ENCODE measurements at places on chromosomes 13 and 19.

GRCh38 chr13:44300895-44301638 is 72.6 kb upstream of the SERP2 start:
- DNase-seq: no peak

- DNase-seq: no peak
Measured at GRCh38 chr13:93183302-93183701, 43.3 kb upstream of the GPC6 start.

DNA sequence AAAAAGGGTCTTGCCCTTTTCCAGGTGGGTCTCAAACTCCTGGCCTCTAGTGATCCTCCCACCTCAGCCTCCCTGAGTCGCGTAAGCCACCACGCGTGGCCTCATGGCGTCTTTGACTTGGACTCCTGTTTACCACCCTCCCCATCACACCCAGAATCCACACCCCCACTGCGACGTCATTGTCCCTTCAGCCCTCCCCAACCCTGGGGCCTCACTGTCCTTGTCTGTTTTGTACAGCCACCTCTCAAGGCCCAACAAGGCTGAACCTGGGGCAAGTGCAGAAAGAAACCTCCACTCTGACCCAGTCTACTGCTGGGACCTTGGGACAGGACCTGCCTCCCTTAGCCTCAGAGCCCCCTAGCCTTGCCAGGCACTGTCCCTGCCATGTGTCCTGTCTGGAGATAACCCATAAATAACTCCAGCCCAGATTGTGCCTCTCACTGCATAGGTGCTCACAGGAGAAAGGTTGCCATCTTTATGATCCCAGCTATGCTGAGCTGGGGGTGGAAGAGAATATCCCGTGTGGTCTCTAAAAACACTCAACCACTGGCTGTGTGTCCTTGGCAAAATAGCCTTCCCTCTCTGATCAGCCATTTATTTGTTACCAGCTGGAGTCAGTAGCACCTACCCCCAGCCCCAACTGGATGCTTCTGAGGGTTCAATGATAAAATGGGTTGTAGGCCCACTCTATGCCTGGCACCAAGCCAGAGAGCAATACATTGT is 1.8 kb upstream of the IFI30 start:
- no peak for DNase-seq

DNA sequence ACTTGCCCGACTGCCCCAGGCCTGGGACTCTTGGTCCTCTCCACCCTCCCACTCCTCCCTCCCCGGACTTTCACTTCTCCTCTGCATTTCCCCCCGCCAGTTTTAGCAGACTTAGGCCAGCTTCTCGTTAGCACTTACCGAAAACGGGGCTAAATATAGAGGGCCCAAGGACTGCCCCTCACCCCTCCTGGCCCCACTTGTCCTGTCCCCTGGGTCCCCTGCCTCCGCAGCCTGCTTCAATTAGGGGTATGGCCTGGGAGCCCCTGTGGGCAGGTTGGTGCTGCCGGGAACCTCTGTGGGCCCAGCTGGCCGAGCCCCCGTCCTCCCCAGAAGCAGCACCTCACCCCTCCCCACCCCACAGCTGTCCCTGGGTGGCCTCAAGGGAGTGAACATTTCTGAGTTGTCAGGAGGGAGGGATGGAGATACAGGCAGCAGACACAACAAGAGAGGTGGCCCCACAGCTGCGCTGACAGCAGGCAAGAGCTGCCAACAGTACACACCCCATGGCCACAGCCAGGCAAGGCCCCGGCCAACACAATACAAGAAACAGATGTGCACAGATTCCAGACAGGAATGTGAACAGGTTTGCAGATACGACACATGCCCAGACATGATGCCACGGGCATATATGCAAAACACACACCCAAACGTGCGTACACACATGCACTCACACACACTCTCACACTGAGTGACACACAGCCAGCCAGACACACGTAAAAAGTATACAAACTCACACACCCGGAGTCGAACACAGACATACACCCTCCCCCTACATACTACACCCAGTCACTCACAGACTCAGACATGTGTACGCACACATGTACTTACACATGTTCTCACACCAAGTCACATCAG is 2.6 kb downstream of the POU2F2 start:
- DNase-seq: no peak

DNA sequence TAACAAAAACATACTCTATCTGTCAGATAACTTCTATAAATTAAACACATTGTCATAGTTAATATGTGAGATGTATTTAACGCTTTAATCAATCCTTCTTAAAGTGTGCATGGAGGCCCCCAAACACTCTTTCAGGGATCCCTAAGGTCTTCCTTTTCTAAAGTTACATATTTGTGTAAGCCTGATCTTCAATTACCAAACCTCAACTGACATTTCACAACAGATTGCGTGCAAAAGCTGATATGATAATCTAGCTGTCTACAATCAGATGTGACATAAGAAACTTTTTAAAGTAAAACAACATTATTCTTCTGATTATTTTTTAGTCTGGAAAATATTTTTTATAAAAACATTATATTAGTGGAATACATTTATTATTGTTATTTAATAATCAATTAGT is 1850.4 kb downstream of the OLFM4 start:
- DNase-seq: no peak

DNA sequence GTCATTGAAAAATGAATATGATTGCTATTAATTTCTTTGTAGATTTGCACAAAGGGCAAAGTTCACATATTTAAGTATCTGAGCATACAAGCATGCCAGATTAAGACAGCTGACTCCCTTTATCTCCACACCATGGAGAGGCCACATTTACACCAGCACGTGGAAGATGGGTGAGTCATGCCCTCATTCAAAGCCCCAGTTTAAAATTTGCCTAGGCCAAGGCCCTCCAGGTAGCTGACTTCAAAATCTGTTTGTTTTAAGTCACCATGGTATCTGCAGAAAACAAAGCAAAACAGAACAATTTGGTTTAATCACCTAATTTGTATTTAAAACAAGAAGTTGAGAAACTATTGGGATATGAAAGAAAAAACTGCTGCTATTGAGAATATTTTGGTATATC is 109.2 kb downstream of the ESD start:
- no peak for DNase-seq

GRCh38 chr19:50486823-50487515 is 10.3 kb upstream of the GARIN5A start:
- peak; percentile 64 for DNase-seq
